AG09319 (cell line): ENCODE measurements at places on chromosomes 3 and 15.
A peak's percentile ranks its signal among the peaks of the same experiment; 100 is the strongest.

DNA sequence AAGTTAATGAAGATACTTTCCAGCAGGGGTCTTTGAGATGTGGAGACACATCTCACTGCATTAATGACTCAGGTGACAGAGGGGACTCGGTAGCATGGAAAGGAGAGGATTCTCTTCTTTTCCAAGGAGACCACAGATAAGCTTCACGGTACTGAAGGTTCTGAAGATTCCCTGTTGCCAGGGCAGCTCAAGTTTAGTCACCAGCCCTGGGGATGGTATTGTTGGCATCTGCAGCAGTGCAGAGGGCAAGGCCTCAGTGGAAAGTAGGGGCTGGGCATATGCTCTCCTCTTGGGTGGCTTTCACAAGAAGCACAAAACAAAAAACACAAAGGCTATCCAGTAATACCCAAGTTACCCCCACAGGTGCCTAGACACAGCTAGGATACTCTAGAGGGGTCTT lies 38.0 kb upstream of the MRPL3 start:
- DNase-seq = no peak

GRCh38 chr15:81809543-81809942 lies 236.3 kb downstream of the MEX3B start:
- no peak for DNase-seq

DNA sequence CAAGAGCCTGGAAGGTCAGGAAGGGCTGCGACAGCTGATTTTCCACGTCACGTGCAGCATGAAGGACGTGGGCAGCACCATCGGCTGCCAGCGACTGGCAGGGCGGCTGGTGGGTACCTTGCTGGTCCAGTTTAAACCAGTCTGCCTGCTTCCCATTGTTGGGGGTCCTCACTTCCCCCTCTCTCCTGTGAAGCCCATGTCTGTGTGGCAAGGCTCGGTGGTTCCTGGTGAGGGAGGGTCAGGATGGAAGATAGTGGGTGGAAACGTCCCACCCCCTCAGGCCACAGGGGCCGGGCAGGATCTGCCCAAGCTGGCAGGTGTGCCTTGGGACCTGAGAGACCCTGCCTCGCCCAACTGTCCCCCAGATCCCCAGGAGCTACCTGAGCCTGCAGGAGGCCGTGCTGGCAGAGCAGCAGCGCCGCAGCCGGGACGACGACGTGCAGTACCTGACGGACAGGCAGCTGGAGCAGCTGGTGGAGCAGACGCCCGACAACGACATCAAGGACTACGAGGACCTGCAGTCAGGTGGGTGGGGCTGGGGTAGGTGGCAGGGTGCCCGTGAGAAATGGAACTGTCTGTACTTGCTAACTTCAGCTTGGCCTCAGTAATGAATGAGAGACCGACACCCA lies 108.2 kb downstream of the LRRK1 start:
- DNase-seq = no peak

DNA sequence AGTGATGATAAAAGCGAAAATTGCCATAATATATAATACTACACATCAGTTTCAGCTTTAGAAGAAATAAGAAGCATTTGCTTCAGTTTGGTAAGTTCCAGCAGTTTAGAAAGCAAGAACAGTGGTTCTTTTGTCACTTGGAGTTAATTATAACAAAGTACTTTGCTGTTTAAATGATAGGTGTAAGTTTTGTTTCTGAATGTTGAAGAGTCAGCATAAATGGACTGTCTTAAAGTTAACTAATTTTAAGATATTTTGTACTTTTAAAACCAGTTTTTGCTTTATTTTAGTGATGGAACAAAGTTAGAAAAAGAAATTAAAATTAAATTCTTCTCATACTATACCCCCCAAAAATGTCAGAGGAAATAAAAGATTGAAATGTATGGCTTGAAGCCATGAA lies 24.6 kb downstream of the CHCHD6 start:
- DNase-seq = no peak

DNA sequence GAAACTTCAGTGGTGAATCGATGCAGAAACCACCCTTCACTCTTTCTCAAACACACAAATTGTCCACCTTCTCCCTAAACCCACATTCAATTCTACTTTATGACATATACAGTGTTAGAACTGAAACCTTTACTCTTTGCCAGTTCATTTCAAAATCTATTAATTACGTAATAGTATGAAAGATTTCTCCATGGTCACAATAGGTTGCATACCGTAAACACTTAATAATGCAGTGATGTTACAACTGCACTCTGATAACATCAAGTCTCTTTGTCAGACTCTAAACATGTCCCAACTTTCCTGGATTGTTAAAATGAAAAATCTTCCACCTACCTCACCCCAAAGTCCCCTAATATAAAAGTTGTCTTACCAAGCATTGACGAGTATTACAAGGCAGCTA lies 111.8 kb upstream of the PROK2 start:
- no peak for DNase-seq

DNA sequence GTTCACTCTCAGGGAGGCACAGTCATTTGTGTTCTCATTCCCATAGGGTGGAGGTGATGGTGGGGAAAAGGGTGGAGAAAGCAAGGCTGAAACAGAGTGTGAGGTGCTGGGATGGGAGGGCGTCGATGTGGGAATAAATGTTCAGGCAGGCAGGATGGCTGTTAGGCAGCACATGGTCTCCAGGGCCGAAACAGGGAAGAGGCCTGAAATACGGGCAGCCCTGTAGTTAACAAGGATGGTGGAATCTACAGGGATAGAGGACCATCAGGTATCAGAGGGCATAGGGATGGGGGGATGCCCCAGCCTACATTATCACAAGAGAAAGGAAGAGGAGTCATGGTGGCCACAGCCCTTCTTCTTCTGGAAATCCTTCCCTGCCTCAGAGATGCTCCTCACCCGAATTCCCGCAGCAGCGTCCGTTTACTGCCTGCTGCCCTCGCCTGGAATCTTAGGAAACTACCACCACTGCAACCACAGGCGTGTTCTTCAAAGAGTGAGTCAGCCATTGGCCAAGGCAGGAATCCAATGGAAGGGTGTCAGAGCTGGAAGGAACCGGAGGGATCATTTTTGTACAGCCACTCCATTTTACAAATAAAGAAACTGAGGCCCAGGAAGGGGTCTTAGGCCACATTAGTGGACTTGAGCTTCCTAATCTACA lies 49.7 kb upstream of the POMGNT2 start:
- peak; percentile 47 for DNase-seq

- DNase-seq = no peak
Observed at GRCh38 chr15:78067328-78068228, 9.9 kb downstream of the TBC1D2B start.

GRCh38 chr15:43900996-43901395 lies 74.2 kb downstream of the WDR76 start:
- no peak for DNase-seq

- no peak for DNase-seq
Observed at GRCh38 chr3:33355611-33356010, 78.4 kb downstream of the FBXL2 start.

DNA sequence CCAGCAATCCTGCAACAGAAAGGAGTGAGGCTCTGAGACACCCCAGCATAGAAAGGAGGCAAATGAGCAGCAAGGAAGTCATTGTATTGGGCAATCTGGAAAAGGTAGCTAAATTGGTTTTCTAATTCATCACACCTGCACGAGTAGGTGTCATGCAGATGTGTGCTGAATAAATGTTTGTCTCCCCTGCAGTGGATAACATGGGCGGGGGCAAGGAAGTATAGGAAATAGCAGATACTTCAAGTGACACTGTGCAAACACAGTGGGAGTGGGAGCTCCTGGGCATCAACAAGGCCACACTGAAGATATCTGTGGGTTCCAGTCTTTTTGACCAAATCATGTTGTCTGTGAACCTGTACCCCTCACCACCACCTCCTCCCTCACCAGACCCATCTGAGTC lies 14.4 kb upstream of the HTR3E start:
- DNase-seq = no peak

- DNase-seq = no peak
Observed at GRCh38 chr3:178761024-178761423, 224.8 kb downstream of the KCNMB2 start.

GRCh38 chr3:52897130-52898122 lies at the start of gene STIMATE:
TSS of gene STIMATE (minus strand) at chr3:52897548. CDS start at chr3:52897450, 98 bp downstream.
- DNase-seq = peak; percentile 48

GRCh38 chr15:41483115-41483514 lies 10.6 kb upstream of the ITPKA start:
- no peak for DNase-seq

DNA sequence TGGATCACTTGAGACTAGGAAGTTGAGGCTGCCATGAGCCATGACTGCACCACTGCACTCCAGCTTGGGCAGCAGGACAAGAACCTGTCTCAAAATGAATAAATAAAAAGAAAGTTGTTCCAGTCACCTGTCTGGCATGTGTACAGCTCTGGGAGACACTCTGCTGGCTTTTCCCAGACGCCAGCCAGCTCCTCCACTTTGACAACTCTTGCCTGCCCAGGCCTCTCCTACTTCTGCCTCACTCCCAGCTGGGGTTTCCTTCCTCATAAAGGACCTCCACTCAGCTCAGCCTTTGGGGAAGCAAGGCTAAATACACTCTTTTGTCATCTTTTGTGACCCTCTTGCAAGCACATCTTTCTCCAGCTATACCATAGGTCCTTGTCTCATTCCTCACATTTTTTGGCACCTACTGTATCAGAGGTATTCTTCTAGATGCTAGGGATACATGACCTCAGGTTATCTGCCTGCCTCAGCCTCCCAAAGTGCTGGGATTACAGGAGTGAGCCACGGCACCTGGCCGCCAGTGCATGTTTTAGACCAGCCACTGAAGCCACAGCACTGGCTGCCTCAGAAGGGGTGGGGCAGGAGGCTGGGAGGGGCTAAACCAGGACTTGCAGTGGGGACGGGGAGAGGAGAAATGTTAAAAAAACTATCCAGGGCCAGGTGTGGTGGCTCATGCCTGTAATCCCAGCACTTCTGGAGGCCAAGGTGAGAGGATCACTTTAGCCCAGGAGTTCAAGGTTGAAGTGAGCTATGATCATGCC lies 10.0 kb upstream of the ELP6 start:
- DNase-seq = no peak

- DNase-seq = no peak
Observed at GRCh38 chr15:65957451-65957850, 88.2 kb downstream of the RAB11A start.

DNA sequence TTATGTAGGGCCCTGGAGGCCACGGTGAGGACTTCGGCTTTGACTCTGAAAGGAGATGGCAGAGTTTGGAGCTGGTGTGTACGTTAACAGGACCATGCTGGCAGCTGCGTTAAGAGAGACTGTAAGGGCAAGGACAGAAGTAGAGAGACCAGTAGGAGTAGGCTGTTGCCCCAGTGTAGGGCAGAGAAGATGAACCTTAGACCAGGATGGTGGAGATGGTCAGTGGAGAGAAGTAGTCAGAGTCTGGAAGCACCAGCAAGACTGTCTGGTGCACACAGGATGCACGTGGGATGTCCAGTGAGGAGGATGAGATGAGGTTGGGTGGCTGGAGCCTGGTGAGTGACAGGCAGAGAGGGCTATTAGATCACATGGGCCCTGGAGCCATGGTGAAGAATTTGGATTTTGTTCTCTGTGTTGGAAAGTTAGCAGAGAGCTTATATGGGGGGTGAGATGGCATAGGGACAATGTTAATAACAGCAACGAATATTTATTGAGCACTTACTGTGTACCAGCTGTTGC lies 150.1 kb downstream of the IGF1R start:
- no peak for DNase-seq

GRCh38 chr3:173225351-173225750 lies 84.3 kb upstream of the SPATA16 start:
- DNase-seq = no peak

- DNase-seq = no peak
Observed at GRCh38 chr15:25478313-25478712, 39.5 kb upstream of the UBE3A start.

DNA sequence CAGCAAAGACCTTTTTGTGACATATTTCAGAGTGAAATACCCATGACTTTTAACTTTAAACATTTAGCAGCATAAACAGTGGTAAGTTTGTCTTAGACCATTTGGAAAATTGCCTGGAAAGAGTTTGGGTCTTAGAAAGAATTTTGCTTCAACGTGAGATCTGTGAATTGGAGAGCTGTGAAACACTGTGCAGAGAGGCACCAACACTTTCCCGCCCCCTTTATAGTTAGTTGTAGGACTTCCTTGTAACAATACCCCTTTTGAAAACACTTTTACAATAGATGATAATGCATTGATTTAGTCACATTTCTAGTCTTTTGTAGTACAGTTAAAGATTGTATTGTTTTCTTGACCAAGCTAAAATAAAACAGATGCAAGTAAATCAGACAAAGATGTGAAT lies 43.5 kb upstream of the MBNL1 start:
- no peak for DNase-seq

- DNase-seq = no peak
Observed at GRCh38 chr3:160612386-160613075, 47.2 kb upstream of the KPNA4 start.

DNA sequence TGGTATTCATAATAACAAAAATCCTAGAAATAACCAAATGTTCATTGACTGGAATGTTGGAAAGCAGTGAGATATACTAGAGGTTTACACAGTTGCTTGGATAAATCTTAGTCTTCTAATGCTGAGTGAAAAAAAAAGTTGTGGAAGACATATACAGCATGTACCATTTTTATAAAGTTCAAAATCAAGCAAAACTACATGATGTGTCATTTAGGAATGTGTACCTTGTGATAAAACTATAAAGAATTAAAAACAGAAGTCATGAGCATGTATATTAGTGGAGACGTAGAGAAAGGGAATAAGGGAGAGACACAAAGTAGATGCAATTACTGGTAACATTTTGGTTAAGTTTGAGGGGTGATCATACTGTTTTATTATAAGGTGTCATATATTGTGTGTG lies 45.2 kb downstream of the FBXL2 start:
- DNase-seq = no peak

DNA sequence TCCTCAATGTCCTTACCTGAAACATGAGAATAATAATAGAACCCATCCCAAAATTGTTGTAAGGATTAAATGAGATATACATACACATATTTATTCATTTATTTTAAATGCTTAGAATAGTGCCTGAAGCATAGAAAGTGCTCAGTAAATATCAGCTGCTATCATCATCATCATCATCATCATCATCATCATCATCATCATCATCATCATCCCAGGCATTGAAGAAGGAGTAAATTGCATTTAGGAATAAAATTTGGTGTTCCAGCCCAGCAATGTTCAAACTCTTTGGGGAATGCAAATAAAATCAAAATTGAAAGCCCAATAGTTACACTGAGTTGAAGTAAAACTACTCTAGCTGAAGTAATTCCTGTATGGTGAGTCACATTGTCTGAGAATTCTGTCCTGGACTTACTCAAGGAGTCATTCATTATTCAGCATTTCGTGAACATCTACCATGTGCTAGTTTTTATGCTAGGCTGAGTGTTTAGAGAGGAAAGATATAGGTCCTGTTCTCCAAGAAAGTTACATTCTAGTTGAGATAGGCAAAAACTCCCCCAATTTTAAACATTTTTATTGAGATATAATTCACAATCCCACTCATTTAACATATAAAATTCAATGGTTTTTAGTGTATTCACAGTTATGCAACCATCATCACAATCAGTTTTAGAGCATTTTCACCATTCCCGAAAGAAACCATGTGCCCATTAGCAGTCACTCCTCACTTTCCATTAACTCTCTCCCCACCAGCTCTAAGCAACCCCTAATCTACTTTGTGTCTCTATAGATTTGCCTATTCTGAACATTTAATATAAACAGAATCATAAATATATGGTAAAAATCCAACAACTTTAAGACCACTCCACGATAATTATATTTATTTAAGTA lies 107.2 kb downstream of the FRMD5 start:
- peak; percentile 54 for DNase-seq
